CD4-positive, alpha-beta memory T cell (primary cell): ENCODE measurements at places on chromosomes 7 and 10. TPM values are rescaled to one million over a fixed set of nuclear protein-coding genes. Genes with fewer than 3 reads are reported as not detected.

DNA sequence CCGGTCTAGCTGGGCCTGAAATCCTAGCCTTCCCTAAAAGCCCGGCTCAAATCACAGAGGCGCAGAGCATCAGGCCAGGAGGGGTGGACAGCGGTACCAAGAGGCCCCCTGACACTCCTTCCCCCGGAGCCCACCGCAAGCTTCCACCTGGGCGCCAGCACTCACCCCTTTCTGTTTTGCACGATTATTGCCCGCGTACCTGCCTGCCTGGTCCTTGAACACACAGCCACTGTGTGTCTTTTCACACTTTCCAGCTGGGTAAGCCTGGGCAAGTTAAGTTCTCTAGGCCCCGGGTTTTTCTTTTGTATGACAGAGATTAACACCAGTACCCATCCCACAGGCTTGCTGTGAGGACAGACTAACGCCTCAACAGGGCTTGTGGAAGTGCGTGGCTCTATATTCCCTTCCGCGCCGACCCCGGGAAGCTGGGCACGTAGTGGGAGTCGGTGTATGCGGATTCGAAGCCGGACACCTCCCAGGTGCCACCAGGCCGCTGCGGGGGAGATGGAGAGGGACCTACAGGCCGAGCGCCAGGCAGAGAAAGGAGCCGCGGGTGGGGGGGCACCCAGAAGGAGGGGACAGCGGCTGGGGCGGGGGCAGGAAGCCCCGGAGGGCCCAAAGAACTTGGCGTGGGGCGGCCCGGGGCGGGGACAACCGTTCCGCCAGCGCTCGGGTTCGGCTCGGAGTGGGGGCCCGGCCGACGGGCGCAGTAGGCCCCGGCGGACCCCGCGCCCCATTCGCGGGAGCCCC, 792 bp downstream of the ZNF746 start:
- H3K27me3 ChIP-seq: no peaks in the 10 kb centered on the region
- H3K36me3 ChIP-seq: peaks cover 23% of the 10 kb centered on the region
- peak overlapping the region; percentile 84 for H3K4me3 ChIP-seq
- peak overlapping the region; percentile 63 for H3K27ac ChIP-seq
- DNase-seq: peak; percentile 48
- H3K4me1 ChIP-seq: peaks cover 31% of the 10 kb centered on the region

The PTPN20 gene
- polyA plus RNA-seq: 0.95 TPM

The PLEKHS1 gene
- polyA plus RNA-seq: not detected

DNA sequence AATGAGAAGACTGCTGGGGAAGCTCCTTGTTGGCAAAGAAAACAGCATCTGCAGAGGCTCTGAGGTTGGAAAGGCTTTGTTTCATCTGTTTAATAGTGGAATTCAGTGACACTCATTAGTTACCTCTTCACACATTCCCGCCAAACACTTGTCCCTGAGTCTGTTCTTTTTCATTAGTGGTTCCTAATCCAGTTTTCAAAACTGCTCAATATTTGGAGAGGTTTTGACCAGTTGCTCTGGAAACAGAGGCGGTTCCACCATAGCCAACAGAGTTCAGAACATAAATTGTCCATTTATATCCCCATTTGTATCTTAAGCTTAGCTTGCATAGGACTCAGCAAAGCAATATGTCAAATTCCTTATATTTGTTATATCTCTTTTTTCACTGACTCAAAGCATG, 754.6 kb downstream of the AUTS2 start:
- H3K27me3 ChIP-seq: no peaks in the 10 kb centered on the region
- no peaks in the 10 kb centered on the region for H3K36me3 ChIP-seq
- peaks cover 16% of the 10 kb centered on the region for H3K4me1 ChIP-seq
- DNase-seq: no peak
- no peak overlapping the region for H3K4me3 ChIP-seq

The LMOD2 gene
- not detected for polyA plus RNA-seq

The PRR15 gene
- not detected for polyA plus RNA-seq

DNA sequence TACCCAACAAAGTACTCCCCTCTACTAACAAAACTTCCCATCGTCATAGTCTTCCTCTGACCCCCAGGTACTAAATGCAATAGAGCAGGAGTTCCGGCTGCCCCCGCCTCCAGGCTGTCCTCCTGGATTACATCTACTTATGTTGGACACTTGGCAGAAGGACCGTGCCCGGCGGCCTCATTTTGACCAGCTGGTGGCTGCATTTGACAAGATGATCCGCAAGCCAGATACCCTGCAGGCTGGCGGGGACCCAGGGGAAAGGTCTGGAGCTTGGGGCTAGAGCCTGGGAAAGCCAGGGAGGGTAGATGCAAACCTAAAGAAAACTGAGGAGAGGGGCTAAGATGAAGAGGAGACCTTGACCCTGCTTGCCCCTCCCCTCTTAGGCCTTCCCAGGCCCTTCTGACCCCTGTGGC, 15.3 kb downstream of the EPHB6 start:
- no peak overlapping the region for H3K4me3 ChIP-seq
- no peaks in the 10 kb centered on the region for H3K4me1 ChIP-seq
- no peak for DNase-seq
- no peaks in the 10 kb centered on the region for H3K36me3 ChIP-seq
- H3K27me3 ChIP-seq: no peaks in the 10 kb centered on the region
- no peak overlapping the region for H3K27ac ChIP-seq

DNA sequence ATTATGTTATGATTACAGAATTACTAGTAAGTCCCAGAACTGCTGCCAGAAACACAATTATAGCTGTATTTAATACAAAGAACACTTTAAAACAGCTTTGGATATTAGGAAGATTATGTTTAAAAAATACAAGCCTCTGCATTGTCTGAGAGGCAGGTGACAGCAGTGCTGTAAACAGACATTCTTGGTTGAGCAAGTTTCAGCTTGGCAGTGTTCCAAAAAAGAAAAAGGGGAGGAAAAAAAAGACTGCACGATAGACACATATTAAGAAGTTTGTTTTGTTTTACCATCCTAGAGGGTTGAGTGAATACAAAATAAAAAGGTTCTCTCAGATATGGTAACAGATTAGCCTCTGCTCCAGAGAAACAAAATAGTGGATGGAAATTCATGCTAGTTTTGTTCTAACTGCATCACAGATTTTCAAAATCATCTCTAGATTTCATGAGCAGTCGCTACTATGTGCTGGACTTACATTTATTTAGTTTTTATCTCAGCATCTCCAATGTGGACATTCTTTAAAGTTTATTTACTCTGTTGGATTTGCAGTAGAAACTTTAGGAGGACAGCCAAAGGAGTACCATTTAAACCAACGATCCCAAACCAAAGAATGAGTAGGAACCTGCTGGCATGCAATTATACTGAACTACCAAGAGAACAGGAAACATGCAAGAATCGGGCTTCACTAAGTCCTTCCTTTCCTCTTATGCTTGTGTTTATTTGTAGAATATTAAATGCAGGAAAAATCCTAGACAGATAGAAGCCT, 9.0 kb downstream of the FAM204A start:
- H3K27ac ChIP-seq: no peak overlapping the region
- no peaks in the 10 kb centered on the region for H3K4me1 ChIP-seq
- no peaks in the 10 kb centered on the region for H3K27me3 ChIP-seq
- peaks cover 43% of the 10 kb centered on the region for H3K36me3 ChIP-seq

DNA sequence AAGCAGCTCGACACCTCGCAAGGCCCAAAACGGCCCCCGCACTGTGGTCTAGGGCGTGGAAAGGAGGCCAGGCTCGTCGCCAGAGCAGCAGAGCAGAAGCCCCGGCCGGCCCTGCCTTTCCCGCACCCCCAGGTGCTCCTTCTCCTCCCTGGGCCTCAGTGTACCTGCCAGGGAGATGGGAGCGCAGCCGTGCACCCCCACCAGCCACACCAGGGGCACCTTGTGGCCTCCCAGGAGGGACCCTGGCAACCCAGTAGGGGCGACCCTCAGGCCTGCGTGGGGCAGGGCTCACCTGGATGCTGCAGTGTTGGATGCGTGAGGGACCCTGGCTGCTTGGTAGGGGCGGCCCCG, 9.5 kb downstream of the PDGFA start:
- H3K36me3 ChIP-seq: no peaks in the 10 kb centered on the region
- H3K4me3 ChIP-seq: no peak overlapping the region
- DNase-seq: no peak
- no peaks in the 10 kb centered on the region for H3K27me3 ChIP-seq
- no peaks in the 10 kb centered on the region for H3K4me1 ChIP-seq

The C10orf53 gene
- not detected for polyA plus RNA-seq

The GBX1 gene
- not detected for polyA plus RNA-seq

DNA sequence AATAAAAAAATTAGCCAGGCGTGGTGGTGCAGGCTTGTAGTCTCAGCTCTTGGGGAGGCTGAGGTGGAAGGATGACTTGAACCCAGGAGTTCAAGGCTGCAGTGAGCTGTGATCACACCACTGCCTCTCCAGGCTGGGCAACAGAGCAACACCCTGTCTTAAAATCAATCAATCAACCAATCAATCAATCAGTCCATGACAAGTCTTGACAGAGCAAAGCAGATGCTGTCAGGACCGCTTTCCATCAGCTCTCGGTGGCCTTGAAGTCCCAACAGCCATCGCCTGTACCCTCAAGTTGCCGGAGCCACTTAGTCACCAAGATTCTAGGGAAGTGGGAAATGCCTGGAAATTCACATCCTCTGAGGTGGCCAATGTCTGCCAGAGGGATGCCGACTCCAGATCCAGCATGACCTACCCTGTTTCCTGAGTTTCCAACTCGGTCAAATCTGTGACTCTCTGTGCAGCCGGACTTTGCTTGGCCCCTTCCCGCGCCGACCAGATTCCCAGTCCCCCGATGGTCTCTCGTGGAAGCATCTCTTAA, 871 bp upstream of the CCL24 start:
- H3K4me1 ChIP-seq: no peaks in the 10 kb centered on the region
- no peaks in the 10 kb centered on the region for H3K36me3 ChIP-seq
- H3K27me3 ChIP-seq: no peaks in the 10 kb centered on the region

The NKX1-2 gene
- not detected for polyA plus RNA-seq
